ENCODE measurements at places on chromosomes 3 and 15.

DNA sequence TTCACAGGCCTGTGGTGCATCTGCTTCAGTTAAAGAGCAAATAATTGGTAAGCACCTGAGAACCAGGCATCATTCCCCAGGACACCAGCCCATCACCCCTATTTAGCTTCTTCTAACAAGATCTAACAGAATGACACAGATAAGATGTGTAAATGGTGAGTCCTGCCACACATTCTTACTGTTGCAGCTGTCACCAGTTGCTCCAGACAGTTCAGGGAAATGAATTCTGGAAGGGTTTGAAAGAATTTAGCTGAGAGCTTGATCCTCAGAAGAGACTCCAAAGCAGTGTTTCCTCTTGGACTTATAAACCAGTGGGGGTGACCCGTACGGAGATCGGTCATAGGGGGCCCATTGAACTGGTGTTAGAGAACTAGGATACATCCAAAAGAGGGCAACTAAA lies 238.0 kb downstream of the MEX3B start:
- no peak for DNase-seq

GRCh38 chr15:60392601-60392985 lies 5.2 kb downstream of the ANXA2 start:
- no peak for DNase-seq

DNA sequence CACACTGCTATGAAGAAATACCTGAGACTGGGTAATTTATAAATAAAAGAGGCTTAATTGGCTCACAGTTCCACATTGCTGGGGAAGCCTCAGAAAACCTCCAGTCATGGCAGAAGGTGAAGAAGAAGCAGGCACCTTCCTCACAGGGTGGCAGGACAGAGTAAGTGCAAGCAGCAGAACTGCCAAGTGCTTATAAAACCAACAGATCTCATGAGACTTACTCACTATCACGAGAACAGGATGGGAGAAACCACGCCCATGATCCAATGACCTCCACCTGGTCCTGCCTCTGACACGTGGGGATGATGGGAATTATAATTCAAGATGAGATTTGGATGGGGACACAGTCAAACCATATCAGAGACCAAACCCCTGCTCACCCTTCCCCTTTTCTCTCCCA lies 75.0 kb downstream of the TRIM69 start:
- no peak for DNase-seq

DNA sequence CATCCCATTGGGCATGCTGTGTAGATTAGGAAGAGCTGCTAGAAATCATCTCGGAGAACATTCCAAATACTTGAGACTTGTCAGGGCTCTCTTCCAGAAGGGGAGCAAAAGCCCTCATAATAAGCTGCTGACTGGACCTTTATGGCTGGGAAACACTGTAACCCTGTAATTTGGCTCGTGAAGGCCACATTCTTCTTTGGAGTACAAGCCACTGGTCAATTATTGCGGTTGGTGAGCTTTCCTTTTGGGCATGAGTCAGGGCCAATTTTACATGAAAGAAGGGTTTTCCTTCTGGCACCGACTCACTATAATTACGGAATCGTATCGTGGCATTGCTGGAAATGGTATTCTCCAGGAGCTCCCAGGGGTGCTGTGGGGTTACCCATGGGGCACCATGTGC lies 434.5 kb upstream of the RGMA start:
- no peak for DNase-seq

DNA sequence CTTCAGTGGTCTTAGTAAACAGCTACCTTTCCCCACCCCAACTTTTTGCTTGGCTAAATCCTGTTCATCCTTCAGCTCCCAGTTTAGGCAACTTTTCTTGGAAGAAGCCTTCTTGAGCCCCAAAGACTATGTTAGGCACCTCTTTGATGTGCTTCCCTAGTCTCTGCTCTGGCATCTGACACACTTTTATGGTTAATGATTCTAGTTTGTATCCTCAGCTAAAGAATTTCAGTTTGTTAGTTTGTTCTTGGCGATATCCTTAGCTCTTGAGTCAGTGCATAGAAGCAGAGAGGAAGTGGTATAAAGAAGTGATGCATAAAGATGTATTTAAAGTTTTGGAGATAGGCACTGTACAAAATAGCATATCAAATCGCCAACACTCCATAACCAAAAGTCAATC lies 168.4 kb downstream of the WDR72 start:
- no peak for DNase-seq

DNA sequence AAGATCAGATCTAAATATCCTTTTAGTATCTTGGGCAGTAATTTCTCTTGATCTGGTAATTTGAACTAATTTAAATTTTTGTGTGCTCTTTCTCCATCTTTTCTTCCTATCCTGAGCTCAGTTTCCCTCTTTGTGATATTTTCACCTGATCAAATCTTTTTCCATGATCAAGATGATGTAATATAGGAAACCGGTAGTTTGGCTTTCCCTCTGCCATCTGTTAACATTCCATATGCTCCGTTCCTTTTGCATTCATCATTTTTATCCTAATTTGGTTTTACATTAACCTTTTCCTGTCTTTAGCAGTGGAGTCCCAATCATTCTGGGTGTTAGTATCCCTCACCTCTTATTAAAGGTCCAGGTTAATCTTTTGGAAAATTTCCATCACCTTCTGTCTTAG lies 5.9 kb upstream of the ABHD6 start:
- DNase-seq: no peak

DNA sequence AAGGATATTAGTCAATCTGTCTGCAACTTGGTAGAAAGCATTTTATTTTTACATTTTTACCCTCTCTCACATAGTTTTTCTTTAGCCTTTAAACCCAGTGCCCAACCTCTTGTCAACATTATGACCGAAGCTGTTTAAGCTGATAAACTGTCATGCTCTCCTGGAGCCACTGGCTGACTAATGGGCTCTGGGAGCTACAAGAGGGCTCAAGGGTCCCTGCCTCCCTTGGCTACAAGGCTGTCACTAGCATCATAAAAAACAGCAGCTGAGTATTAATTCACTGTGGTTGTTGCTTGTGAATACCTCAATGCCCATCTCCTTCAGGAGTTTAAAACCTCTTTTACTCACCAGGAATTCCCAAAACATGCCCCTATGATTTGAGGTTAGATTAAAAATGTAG lies 237.9 kb downstream of the ZMAT3 start:
- no peak for DNase-seq

DNA sequence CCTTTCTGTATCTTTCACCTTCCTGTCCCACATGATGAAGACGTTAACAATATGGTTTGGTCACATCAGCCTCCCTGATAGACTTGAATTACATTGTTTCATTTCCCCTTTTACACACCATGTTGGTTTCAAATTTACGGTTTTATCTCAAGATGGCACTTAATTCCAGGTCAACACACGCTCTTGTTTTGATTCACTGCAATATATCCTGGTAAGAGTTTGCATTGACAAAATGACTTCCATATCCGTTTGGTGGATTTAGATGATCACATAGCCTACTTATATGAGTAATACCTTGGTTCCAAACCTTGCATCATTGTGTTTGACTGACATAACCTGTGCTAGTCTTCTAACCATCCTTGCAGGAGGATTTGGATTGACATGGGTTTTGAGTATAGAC lies 499.4 kb downstream of the ROBO1 start:
- peak; percentile 25 for DNase-seq

GRCh38 chr3:184066211-184066610 lies 13.4 kb downstream of the HTR3C start:
- no peak for DNase-seq

DNA sequence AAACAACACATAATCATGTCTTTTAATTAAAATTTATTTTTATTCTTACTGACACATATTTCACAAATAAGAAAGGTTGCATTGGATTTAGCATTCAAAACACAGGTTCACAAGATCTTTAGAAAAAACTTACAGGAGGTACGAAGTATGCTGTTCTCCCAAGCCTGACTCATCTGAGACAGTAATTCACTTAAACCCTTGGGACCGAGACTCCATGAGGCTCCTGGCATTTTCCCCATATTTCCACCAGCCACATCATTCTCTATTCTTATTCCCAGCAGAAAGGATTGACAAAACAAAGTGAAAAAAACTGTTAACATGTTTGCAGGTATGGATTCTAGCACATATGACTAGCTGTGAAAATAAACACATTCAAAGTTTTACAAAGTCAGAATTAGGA lies 52.6 kb downstream of the CNTN3 start:
- no peak for DNase-seq

- no peak for DNase-seq
Measured at GRCh38 chr3:176941689-176942088, 255.6 kb downstream of the TBL1XR1 start.

GRCh38 chr3:82736696-82737277 lies 975.3 kb upstream of the GBE1 start:
- no peak for DNase-seq

DNA sequence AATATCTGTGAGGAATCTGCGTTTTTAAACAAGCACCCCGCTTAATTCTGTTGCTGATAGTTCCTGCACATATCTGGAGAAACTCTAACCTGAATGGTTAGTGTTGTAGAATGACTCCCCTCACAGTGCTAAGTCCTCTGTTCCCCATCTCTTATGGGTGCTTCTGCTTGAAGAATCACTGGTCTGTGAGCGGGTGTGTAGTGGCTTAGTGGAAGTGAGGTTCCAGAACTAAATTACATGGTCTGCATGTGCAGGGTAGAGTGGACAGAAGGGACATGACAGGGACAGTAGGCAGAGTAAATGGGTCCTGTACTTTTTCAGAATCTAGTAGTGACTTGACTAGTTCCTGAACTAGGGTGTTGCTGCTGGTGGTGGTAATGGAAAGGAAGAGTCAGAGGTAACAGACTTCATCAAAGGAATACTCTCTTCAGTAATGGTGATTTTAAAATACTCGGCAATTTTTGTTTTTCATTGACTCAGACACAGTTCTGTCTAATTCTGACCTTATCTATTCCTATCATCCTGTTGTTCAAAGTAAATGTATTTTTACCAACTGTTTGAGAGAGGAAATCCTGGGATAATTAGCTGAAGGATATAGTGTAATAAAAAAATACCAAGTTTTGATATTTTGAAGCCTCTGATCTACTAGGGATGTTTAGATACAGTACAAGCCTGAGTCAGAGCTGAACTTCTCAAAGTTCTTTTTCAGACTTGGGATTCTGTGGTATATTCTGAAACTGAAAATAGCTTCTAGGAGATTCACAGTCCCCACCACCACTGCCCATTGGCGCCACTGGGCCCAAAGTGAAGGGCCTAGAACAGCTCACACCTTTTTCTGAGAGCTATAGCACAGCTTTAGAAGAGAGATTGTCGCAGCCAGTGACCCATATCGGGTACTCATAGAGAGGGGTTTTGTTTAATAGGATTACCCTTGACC lies 55.5 kb downstream of the FNDC3B start:
- DNase-seq: peak; percentile 62

GRCh38 chr15:29668120-29668602 lies 154.1 kb downstream of the TJP1 start:
- DNase-seq: peak; percentile 2

DNA sequence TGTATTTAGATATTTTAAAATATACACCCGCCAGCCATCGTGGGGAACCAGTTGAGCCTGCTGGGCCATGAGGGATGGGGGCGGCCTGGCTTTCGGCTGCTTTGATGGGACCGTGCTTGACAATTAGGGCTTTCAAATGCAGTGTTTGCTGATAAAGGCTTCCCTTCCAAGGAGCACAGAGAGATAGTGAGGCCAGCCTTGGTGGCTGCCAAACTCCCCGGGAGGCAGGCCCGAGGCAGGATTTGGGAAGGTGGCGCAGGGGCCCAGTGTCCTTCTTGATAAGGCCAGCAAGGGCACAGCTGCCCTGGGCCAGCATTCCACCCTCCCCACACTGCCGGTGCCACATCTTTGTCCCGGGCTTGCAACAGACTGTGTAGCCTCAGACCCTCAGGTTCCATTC lies 75.6 kb downstream of the LINGO1 start:
- DNase-seq: no peak

- DNase-seq: no peak
Measured at GRCh38 chr3:138011722-138012121, 1.8 kb downstream of the CLDN18 start.

- no peak for DNase-seq
Measured at GRCh38 chr3:26480377-26480776, 142.2 kb upstream of the LRRC3B start.
